Daoy (cell line): ENCODE measurements at places on chromosomes 3 and 15.

DNA sequence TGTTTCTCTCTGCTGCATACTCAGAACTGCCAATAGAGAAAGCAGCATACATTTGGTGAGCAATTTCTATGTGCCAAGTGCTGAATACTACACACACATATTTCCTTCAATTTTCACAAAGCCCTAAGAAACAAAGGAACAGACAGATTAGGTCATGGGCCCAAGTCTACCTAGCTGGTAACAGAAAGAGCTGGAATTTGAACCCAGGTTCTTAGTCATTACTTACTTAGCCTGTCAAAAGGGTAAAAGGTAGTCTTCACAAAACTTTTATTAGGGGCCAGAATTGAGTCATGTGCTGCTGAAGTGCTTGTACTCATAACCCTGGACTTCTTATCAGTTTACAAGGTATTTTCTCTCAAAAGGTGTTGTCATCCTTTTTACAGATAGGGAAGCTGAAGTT, 10.4 kb upstream of the ABHD17C start:
- DNase-seq = no peak

- DNase-seq = no peak
Measured at GRCh38 chr3:64867224-64867623, 179.4 kb upstream of the ADAMTS9 start.

DNA sequence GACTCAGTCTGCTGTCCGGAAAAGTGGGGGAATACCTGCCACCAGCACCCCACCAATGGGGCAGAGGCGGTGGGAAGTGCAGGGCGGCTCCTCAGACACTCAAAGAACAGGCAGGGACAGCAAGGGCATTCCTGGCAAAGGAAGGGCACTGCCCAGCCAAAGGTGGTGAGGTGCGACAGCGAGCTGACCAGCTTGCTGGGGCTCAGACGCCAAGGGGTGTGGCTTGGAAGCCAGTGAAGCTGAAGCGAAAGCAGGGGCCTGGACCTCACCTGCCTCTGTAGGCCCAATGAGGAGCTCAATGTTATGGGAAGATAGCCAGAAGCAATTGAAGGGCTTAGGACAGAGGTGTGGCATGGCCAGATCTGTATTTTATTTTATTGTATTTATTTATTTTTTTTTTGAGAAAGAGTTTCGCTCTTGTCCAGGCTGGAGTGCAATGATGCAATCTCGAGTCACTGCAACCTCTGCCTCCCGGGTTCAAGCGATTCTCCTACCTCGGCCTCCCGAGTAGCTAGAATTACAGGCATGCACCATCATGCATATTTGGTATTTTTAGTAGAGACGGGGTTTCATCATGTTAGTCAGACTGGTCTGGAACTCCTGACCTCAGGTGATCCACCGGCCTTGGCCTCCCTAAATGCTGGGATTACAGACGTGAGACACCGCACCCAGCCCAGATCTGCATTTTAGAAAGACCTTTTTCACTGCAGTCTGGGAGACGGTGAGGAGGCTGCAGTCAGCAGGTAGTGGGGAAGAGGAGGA, 4.4 kb upstream of the LMAN1L start:
- DNase-seq = no peak

DNA sequence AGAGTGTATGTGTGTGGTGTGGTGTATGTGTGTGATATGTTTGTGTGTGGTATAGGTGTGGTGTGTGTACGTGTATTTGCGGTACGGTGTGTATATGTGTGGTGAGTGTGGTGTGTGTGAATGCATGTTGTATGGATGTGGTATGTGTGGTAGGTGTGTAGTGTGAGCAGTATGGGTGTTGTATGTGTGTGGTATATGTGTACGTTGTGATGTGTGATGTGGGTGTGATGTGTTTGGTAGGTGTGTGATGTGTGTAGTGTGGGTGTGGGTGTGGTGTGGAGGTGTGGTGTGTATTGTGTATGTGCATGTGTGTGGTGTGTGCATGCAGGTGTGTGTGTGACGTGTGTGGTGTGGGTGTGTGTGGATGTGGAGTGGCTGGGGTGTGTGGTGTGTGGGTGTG, 58.7 kb downstream of the EFCAB12 start:
- no peak for DNase-seq

DNA sequence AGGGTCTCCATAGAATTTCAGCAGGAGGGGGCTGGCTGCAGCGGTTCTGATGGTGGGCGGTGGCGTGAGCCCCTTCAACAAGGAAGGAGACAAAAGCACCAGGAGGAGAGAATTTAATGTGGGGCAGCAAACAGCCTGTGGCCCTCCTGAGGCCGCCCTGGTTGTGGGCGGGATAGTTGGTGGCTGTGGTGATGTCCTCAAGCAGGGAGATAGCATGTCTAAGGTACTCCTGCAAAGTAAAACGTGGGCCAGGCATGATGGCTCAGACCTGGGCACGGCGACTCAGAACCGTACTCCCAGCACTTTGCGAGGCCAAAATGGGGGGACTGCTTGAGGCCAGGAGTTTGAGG, 94.0 kb downstream of the LRRK1 start:
- DNase-seq = no peak

- peak; percentile 90 for DNase-seq
Measured at GRCh38 chr15:67146234-67146633, 80.8 kb downstream of the SMAD3 start.

GRCh38 chr3:152026033-152026556, 152.7 kb downstream of the SUCNR1 start:
- DNase-seq = peak; percentile 67

DNA sequence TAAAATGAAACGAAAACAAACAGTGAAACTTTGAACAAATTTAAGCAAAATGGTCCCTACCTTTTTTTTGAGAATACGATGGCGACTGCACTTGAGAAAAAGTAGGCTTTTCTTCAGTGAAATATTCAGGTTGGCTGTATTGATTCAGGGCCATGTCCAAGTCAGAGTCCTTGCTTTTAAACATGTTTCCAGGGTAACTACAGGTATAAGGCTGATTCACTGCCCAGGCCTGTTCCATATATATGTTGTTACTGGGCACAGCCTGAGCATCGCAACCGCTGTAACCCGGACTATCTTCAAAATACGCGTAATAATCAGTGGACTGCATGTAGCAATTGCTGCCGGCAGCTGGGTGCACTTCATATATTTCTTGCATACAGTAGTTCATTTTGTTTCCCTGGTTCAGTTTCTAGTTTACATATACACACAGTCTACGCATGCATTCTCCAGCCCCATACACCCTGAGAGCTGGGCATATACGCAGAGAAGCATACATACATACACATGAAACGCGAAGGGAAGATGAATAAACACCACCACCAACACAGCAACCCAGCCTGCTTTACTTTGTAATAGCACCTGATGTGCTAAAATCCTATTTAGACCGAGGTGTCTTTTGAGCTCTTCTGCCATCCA, 220.0 kb downstream of the NR1D2 start:
- DNase-seq = no peak

GRCh38 chr3:5232570-5232969, 45.1 kb downstream of the EDEM1 start:
- DNase-seq = no peak

DNA sequence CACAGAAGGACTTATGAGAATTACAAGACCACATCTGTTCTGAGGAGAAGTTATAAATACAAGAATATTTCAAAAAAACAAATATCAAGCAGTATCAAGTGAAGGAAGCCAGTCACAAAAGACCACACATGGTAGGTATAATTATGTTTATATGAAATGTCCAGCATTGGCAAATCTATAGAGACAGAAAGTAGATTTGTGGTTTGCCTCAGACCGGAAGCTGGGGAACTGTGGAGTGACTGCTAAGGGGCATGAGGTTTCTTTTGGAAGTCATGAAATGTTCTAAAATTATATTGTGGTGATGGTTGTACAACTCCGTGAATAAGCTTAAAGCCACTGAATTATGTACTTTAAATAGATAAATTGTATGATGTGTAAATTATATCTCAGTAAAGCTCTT, 136.9 kb downstream of the FRMD5 start:
- DNase-seq = no peak

GRCh38 chr3:124941771-124942170, 7.2 kb upstream of the MUC13 start:
- DNase-seq = no peak

- DNase-seq = no peak
Measured at GRCh38 chr3:14946739-14947099, 664 bp upstream of the NR2C2 start.

GRCh38 chr15:26634319-26634718, 138.5 kb downstream of the GABRB3 start:
- DNase-seq = no peak

GRCh38 chr3:85592256-85592655, 633.5 kb downstream of the CADM2 start:
- DNase-seq = no peak

DNA sequence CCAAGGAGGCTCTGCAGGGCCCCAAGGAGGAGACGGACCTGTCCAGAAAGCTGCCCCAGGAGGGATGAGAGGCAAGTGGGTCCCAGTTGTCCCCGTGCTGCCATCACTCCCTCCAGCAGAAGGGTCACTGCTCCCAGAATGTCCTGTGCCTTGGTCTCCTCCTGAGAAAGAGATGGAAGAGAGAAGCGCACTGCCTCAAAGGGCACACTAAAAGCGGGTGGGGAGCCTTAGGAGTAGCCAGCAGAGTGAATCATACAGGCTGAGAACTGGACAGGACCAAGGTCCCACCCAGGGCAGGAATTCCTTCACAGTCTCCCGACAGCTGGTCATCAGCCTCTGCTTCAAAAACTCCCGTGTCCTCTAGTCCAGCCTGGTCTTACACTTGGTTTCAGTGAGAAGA, 4.6 kb downstream of the THPO start:
- DNase-seq = no peak

DNA sequence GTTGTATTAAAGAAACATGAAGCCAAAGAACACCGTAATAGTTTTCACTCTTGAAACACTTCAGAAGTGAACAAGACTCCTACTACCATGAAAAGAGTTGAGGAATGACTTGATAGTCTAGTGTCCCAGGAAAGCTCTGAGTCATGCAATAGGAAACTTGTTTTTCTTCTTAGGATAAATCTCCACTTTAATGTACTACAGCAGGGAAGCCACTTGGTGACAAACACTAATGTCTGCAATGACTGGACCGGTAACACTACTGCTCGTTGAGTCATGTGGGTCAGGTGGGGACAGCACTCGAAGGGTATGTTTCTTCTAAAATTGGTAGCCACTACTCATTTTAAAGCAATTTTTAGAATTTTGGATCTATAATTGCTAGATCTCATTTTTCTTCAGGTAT, 291.7 kb upstream of the CNTN3 start:
- DNase-seq = no peak

DNA sequence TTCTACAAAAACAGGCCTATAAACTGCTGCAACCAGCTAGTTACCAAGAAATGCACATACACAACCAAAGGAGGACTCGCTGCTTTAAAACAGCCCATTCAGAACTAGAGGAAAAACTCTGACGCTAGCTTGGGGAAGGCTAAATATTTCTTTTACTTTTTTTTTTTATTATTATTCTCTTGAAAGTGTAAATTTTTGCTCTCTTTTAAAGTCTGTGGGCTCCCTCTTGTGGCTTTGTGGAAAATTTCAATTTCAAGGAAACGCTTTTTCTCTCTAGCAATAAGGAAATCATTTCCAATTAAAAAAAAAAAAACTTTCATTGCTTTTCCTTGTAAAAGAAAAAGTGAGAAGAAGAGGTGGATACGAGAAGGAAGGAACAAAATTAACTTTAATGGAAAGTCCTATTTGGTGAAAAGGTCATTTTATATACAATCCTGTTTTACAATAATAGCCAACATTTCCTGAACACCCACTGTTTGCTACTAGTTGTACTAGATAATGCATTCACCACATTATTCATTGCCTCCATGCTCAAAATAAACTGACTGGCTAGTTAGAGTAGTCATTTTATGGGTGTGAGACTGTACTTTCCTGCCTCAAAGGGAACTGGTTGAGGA, 51.2 kb upstream of the SAMMSON start:
- peak; percentile 3 for DNase-seq

- DNase-seq = no peak
Measured at GRCh38 chr3:16608816-16609215, 3.6 kb upstream of the DAZL start.

GRCh38 chr3:70703305-70704102, 391.1 kb upstream of the MDFIC2 start:
- DNase-seq = no peak

DNA sequence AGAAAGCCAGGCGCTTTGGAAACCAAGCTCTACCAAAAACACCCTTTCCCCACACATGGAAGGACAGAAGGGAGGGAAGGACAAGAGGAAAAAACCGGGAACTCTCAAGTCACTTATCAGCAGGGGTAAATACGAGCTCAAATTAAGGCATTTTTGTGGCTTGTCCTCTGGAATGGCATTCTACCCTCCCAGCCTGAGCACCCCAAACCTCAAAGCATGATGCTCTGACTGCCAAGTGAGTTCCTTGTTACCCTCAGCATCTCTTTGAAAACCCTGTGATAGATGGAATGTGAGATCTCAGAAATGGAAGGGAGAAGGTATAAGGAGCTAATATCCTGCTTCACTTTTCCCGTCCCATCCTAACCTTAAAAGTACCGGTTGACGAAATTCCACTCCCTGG, 8.1 kb upstream of the CSPG5 start:
- no peak for DNase-seq

DNA sequence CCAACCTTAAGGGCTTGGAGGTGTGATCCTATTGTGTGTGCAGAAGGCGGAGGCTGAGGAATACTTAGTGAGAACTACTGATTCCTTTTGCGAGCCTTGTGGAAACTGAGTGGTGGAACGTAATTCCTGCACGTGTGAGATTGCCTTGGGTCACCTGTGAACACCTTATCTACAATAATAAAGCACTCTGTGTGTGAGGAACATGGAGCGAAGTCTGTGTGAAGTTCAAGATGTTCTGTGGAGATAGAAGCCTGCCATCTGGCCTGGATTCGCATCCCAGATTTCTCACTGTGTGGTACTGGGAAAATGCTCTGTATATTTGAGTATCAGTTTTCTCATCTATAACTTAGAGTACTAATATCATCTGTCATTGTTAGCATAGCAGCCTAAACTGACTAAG, 179.5 kb upstream of the PDZRN3 start:
- DNase-seq = no peak

DNA sequence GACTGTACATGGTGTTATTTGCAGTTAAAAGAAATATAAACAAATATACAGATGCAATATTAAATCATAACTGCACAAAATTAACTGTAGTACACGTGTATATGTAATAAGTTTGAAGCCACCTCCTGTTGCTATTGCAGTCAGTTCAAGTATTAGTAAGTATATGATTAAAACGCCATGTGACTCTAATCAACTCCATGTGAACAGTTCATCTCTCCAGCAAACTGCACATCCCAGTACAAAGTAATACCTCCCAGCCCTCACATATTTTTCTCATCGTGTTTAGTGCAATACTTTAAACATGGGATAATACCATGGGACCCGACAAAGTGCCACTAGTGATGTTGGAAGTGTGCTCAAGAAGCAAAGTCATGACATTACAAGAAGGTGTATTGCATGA, 34.6 kb downstream of the PDCD10 start:
- DNase-seq = no peak

- peak; percentile 51 for DNase-seq
Measured at GRCh38 chr3:86969500-86970189, 21.3 kb downstream of the VGLL3 start.
